ENCODE measurements at places on chromosomes 11 and 22. TPM values are rescaled to one million over a fixed set of nuclear protein-coding genes. Genes with fewer than 3 reads are reported as not detected.

Gene UPK2
- not detected for total RNA-seq

Gene LARGE1
- 39.4 TPM for total RNA-seq

Gene ASRGL1
- 17.0 TPM for total RNA-seq

Gene OR51B5
- total RNA-seq = 1.4 TPM

Gene AIFM3
- 2.1 TPM for total RNA-seq

GRCh38 chr11:28529540-28530410, 421.6 kb downstream of the METTL15 start:
- no peak for DNase-seq

DNA sequence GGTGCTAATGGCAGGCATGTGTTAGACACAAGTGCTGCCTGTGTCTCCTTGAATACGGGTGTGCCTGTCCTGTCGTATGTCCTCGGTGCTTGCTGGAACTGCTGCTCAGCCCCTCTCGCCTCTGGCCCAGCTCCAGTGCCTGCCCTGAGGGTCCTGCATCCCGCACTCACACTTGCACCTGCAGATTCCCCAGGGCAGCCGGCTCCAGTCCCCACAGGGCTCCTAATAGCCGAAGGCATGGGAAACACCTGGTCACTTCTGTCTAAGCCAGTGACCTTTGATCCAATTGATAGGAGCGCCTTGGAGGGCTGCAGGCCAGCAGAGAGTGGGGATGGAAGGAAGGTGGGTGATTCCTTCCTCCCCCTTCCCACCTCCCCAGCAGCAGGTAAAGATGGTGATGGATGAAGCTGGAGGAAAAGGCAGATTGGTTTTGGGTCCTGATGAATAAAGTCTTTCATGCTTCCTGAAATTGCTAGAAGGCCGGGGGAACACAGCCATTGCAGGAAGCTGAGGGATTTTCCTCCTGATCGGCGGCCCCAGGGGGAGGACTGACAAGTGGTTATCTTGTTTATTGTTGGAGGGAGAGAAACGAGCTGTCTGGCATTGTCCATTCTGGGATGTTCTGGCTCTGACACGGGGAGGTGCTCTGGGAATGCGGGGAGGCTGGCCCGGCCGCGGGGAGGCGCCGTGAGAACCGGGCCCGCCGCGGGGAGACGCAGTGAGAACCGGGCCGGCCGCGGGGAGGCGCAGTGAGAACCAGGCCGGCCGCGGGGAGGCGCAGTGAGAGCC, 110.9 kb upstream of the B3GAT1 start:
- DNase-seq = no peak

DNA sequence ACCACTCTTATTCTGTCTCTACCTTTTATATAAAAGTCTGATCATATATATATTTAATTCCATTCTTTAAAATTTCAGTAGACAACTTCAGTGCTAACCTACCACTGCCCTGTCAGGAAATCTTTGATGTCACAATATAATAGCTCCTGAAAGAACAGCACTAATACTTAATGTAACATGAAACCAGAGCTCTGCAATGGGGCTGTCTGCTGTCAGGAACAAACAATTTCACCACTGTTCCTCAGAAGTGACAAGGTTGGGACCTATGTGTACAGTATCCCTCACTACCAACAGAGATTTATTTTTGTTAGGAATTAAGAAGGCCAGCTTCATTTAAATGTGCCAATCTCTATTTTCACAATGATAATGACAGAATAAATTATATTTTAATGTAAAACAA, 165.5 kb upstream of the C11orf58 start:
- DNase-seq = no peak

- DNase-seq = no peak
Measured at GRCh38 chr22:41289671-41290070, 3.7 kb upstream of the RANGAP1 start.

GRCh38 chr11:94077552-94078293, 50.9 kb upstream of the PANX1 start:
- no peak for DNase-seq

DNA sequence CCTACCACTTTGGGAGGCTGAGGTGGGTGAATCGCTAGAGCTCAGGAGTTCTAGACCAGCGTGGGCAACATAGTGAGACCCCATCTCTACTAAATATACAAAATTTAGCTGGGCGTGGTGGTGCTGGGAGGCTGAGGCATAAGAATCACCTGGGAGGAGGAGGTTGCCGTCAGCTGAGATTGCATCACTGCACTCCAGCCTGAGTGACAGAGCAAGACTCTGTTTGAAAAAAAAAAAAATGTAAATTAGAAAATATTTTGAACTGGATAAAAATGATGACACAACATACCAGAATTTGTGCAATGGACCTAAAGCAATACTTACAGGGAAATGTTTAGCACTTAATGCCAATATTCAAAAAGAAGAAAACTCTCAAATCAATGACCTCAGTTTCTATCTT, 46.4 kb downstream of the ATG16L2 start:
- DNase-seq = no peak

- DNase-seq = no peak
Measured at GRCh38 chr11:7165911-7166310, 77.1 kb downstream of the RBMXL2 start.
